Transverse colon (tissue), 4 donors: ENCODE measurements at places on chromosomes 12 and 14. TPM values are rescaled to one million over a fixed set of nuclear protein-coding genes. Genes with fewer than 3 reads are reported as not detected.

DNA sequence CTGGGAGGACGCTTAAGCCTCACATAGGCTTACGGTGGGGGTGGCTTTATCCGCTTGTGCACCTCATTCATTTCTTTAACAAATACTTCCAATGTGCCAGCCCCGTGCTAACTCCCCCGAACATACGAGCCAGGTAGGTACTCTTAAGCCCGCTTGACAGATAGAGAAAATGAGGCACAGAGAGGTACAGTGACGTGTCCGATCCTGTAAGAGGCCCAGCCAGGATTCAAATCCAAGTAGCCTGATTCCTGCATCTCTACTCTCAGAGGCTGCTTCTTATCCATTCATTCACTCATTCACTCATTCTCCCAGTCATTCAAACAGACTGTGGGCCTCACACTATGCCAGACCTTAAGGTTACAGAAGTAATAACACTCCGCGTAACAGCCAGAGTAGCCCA lies 477 bp downstream of the OAS3 start:
- no peaks in the 10 kb centered on the region for H3K27me3 ChIP-seq
- H3K27ac ChIP-seq = peak overlapping the region; percentile 79
- H3K4me3 ChIP-seq = peak overlapping the region; percentile 59
- DNase-seq = no peak

GRCh38 chr12:124188561-124189405 lies 106.1 kb upstream of the RFLNA start:
- H3K27me3 ChIP-seq = no peaks in the 10 kb centered on the region
- no peak for DNase-seq
- H3K27ac ChIP-seq = no peak overlapping the region
- peaks cover 7% of the 10 kb centered on the region for H3K4me1 ChIP-seq
- no peak overlapping the region for H3K4me3 ChIP-seq

DNA sequence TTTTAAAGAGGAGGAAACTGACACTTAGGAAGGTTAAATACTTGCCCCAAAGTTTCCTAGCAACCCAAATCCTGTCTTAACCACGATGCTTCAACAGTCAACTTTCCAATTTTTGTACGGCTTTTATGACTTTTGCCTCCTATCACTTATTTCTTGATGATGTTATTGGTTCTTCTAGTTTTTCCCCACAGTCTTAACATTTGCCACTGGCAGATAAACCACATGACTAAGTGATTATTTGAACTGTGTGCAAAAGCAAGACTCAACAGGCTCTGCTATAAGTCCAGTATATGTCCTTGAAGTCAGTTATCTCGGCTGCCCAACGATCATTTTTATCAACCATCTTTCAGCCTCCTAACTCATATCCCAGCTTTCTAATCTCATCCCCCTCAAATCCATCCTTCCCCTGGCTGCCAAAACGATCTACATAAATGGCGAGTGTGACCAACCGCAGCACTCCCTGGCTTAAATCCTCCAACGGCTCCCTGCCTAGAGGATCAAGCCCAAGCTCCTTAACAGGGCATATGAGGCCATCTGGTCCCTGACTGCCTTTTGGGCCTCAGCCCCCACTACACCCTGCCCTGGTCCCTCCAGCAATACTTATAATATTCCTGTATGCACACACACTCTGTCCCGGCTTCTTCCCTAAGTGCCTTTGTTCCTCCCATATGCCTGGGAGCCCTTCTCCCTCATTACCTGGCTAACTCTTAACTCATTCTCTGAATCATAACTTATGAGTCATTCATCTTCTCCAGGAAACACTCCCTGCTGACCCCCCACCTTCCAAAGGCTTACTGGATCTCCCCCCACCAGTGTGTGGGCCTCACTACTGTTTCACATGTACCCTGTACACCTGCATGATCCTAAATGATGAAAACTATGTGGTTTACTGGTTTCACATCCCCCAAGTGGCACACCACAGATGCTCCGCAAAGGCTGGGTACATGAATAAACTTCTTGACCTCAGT lies 8.8 kb downstream of the VPS37B start:
- peaks cover 92% of the 10 kb centered on the region for H3K4me1 ChIP-seq
- no peaks in the 10 kb centered on the region for H3K27me3 ChIP-seq
- H3K36me3 ChIP-seq = no peaks in the 10 kb centered on the region
- H3K27ac ChIP-seq = peak overlapping the region; percentile 93
- H3K4me3 ChIP-seq = no peak overlapping the region

DNA sequence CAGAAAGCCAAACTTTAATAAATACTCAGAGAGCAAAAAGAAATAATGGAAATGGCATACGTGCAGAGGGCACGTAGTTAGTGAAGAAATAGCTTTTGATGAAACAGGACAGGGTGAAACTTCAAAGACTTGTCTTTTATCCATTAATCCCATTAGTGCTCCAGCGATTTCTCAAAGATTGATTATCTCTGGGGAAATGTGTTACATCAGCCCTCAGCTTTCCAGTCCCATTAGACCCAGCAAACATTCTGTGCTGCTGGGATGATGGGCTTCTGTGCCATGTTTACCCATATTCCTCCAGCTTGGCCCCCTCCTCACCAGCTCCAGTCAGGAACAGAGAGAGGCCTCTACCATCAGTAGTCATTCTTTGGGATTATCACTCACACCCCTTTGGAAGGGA lies 113.1 kb downstream of the CACNA1C start:
- no peak for DNase-seq
- H3K27me3 ChIP-seq = no peaks in the 10 kb centered on the region
- peak overlapping the region; percentile 68 for H3K27ac ChIP-seq
- H3K36me3 ChIP-seq = no peaks in the 10 kb centered on the region
- H3K4me1 ChIP-seq = peaks cover 54% of the 10 kb centered on the region

GRCh38 chr12:104083769-104084475 lies 19.6 kb downstream of the HCFC2 start:
- no peak overlapping the region for H3K27ac ChIP-seq
- DNase-seq = no peak
- H3K36me3 ChIP-seq = peaks cover 48% of the 10 kb centered on the region
- no peak overlapping the region for H3K4me3 ChIP-seq
- H3K4me1 ChIP-seq = no peaks in the 10 kb centered on the region

- no peak for DNase-seq
- no peaks in the 10 kb centered on the region for H3K27me3 ChIP-seq
- H3K27ac ChIP-seq = no peak overlapping the region
- no peak overlapping the region for H3K4me3 ChIP-seq
- H3K36me3 ChIP-seq = no peaks in the 10 kb centered on the region
- H3K4me1 ChIP-seq = no peaks in the 10 kb centered on the region
Measured at GRCh38 chr14:61452452-61452851, 131.1 kb downstream of the PRKCH start.

DNA sequence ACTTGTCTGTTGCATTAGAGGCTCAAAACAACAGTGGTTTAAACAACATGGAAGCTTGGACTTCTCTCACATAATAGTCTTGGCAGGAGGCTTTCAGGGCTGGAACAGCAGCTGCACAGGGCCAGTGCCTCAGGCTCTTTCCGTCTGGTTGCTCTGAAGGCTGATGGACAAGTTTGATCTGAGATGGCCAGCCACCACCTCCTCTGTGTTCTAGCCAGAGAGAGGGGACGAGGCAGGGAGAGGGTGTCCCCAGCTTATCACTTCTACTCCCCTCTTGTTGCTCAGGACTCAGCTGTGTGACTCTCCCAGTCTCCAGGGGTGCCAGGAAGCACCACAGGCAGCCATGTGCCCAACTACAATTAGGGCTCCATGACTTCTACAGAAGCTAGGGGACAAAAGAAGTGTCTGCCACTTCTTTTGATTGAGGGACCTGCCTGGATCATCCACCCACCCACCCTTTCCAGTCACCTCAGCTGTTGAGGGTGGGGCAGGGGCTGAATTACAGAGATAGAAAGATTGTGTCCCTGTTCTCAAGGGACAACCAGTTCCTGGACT lies 46.6 kb downstream of the SMIM41 start:
- H3K27ac ChIP-seq = peak overlapping the region; percentile 37
- H3K4me3 ChIP-seq = no peak overlapping the region
- no peaks in the 10 kb centered on the region for H3K36me3 ChIP-seq
- H3K4me1 ChIP-seq = no peaks in the 10 kb centered on the region
- peaks cover 8% of the 10 kb centered on the region for H3K27me3 ChIP-seq
- no peak for DNase-seq

GRCh38 chr12:97680751-97681150 lies 218.1 kb downstream of the RMST start:
- no peaks in the 10 kb centered on the region for H3K36me3 ChIP-seq
- no peaks in the 10 kb centered on the region for H3K27me3 ChIP-seq
- H3K4me3 ChIP-seq = no peak overlapping the region
- no peak for DNase-seq

GRCh38 chr14:105178069-105178867 lies 2.8 kb downstream of the NUDT14 start:
- no peaks in the 10 kb centered on the region for H3K36me3 ChIP-seq
- no peaks in the 10 kb centered on the region for H3K27me3 ChIP-seq
- no peak overlapping the region for H3K27ac ChIP-seq
- no peak overlapping the region for H3K4me3 ChIP-seq

DNA sequence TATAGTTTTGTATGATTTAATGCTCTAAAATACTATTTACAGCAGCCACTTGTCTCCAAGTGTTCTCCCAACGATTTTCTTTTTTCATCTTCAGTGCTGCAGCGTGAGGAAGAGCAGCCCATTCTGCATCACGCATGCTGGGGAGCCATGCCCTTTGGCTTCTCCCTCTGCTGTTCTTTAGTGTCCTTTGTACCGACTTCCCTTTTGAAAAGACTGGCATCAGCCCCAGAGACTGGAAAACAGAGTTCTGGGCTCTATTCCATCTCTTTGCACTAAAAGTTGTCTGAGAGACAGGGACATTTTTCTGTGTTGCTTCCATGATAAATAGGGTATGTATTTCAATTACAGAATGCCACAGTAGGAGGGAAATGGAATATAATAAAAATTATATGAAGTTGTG lies 105.1 kb downstream of the RERG start:
- H3K27ac ChIP-seq = peak overlapping the region; percentile 24
- no peak overlapping the region for H3K4me3 ChIP-seq
- no peaks in the 10 kb centered on the region for H3K27me3 ChIP-seq

The TMCC3 gene
- total RNA-seq = 69.2 TPM

The SLC35F4 gene
- not detected for total RNA-seq

The SPIC gene
- total RNA-seq = not detected

The EEF1AKMT3 gene
- 3.8 TPM for total RNA-seq
